ENCODE measurements at places on chromosomes 16 and 17.

- DNase-seq: no peak
These were observed 25.5 kb upstream of the MAP3K14 start for GRCh38 chr17:45342306-45342705.

DNA sequence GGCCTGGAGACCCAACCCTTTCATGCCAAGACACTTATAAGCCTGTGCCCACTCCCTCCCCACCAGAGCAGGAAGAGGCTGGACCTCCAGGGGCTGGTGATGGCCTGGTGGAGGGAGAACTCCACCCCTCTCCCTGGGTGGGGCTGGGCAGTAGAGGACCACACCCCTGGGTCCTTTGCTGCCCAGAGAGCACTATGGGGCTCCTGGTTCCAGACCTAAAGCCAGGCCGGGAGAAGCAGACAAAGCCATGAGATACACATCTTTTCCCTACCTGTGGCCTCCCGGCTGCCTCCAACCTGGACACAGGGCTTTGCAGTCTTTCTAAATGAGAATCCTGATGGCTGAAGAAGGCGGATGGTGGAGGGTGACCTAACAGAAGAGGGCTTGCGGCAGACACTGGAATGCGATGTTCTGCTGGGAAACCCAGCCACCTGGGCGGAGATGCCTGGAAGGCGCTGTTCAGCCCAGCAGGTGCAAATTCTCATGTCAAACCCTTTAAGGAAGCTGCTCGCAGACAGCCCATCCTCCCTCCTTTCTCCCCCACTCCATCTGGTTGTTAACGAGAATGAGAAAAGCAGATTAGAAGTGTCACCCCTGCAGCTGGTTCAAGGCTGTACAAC lies 43.9 kb upstream of the KIFC3 start:
- DNase-seq: no peak

- no peak for DNase-seq
These were observed 1.1 kb downstream of the CBX1 start for GRCh38 chr17:48100160-48100559.

DNA sequence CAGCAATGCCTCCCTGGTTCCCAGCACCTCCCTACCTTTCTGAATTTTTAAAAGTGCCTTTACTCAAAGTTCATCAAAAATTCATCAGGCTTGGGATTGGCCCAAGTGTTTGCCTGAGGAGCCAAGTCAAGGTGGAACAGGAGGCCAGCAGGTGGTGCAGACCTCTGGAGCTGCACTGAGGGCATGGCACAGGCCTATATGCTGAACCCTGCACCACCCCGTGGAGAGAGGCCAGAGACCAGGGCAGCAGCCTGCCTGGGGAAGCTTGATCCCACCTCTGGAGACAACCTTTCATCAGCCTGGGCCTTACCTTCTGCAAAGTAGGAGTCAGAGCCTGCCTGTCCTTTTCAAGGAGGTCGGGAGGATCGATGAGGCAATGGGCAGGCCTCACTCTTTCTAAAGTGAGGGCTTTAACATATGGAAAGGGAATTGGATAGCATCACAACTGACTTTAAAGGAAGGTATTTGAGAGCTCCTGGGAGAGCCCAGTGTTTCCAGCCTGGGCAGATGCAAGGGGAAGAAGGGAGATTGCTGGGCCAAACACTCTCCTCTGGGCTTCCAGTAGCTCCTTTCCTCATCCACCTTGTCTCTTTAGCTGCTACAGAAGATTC lies 31.8 kb upstream of the TMEM132E start:
- no peak for DNase-seq

DNA sequence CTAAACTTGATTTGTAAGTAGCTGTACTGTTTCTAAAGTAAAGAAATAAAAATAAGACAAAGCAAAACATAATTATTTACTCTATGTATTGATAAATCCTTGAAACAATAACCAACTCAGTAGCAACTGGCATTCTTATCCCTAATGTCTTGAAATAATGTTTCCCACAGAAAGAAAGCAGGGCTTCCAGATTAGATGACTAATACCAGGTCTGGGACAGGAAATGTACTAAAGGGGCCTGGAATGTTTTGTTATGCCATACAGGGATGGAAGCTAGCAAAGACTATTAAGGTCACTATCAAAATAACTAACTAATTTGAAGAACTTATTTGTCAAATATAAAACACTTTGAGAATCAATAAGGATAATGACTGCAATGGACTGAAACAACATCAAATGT lies 82.1 kb downstream of the CFDP1 start:
- DNase-seq: peak; percentile 80

- DNase-seq: no peak
These were observed 6.8 kb downstream of the CNP start for GRCh38 chr17:41973408-41973811.

- DNase-seq: no peak
These were observed 26.3 kb downstream of the WSB1 start for GRCh38 chr17:27320222-27320560.

GRCh38 chr17:1375615-1376014 lies 24.4 kb downstream of the YWHAE start:
- no peak for DNase-seq

DNA sequence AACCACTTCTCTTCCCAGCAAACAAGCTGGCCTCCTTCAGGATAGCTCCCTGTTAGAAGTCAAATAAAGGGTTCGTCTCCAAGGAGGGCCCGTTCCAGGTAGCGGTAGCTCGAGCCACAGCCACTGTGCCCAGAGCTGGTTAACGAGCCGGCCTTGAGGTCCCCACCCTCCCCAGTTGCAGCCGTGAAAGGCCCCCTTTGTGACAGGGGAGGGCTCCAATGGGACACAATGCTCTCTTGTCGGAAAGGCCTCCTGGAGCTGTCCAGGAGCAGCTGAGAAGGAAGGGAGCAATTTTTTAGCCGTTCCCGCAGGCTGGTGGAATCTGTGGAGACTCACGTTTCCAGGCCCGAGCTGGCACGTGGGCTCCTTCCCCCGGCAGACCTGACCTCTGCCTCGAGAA lies 29.9 kb upstream of the FOXF1 start:
- DNase-seq: no peak

DNA sequence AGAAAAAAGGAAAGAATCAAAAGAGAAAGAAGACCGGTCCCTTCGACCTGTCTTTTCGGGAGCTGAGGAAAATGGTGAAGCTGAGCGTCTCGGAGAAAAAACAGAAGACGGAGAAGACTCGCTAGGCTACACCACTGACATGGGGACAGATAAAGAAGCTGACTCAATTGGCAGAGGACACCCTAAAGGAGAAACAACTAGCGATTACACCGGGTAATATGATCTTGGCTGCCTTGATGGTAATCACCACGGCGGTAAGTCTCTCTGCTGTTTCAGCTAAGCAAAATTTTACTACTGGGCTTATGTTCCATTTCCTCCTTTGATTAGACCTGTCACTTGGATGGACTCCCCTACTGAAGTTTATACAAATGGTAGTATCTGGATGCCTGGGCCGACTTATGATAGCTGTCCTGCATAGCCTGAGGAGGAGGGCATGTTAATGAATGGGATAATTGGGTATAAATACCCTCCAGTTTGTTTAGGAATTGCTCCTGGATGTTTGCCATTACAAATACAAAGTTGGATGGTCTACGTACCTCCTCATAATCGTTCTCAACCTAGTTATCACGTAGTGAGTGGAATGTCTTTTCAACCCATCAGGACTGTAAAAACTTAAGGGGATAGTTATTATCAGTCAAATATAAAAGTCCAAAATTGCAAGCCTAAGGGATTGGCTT lies 24.1 kb downstream of the ALOX15B start:
- DNase-seq: no peak

DNA sequence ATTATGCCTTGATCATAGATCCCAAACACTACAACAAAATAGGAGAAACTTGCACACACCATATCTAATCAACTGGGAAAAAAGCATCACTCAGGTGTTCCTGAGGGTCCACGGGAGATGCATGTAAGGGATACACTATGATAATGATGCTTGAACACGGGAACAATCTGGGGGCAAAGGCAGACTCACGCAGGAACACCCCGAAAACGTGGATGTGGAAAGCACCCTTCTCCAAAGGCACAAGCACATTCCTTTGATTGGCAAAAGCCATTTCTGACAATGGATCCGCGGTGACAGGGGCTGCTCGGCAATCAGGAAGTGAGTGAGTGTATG lies 1.3 kb downstream of the ZNF652 start:
- DNase-seq: no peak

- no peak for DNase-seq
These were observed 19.9 kb downstream of the NCBP3 start for GRCh38 chr17:3826191-3826590.

DNA sequence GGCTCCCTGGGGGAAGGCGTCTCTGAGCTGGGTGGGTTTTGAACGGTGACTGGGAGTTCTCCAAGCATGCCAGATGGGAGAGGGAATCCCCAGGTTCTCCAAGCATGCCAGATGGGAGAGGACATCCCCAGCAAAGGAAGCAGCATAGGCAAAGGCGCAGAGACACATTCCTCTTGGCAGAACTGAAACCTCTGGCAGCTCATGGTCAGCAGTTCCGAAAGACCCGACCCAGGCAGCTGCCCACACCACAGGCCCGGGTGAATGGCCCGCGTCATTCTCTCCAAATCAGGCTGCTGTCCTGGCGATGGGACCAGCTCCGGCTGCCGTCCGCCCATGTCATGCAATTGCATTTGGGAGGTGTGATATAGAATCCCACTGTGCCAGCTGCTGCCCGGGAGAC lies 8.0 kb downstream of the ZNF469 start:
- no peak for DNase-seq

DNA sequence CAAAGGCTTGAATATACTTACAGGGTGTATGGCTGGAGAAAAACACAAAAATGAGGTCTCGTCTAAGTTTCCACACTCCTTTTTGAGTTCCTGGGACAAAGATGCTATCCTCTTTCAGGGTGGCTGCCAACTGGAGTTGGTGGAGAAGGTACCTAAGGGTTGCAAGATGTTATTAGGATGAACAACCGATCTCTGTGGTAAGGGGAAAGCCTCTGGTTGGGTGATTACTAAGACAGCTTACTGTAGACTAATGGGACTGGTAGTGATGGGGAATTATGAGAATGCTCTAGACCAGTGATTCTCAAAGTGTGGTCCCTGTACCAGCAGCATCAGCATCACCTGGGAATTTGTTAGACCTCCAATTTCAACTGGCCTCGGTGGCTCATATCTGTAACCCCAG lies 6.0 kb downstream of the ADAT1 start:
- no peak for DNase-seq

- DNase-seq: no peak
These were observed 443.4 kb upstream of the SOX9 start for GRCh38 chr17:71677439-71677838.

GRCh38 chr16:88753191-88753590 lies 31.8 kb downstream of the PIEZO1 start:
- no peak for DNase-seq

GRCh38 chr17:27609611-27610303 lies 21.2 kb upstream of the LGALS9 start:
- DNase-seq: peak; percentile 48

DNA sequence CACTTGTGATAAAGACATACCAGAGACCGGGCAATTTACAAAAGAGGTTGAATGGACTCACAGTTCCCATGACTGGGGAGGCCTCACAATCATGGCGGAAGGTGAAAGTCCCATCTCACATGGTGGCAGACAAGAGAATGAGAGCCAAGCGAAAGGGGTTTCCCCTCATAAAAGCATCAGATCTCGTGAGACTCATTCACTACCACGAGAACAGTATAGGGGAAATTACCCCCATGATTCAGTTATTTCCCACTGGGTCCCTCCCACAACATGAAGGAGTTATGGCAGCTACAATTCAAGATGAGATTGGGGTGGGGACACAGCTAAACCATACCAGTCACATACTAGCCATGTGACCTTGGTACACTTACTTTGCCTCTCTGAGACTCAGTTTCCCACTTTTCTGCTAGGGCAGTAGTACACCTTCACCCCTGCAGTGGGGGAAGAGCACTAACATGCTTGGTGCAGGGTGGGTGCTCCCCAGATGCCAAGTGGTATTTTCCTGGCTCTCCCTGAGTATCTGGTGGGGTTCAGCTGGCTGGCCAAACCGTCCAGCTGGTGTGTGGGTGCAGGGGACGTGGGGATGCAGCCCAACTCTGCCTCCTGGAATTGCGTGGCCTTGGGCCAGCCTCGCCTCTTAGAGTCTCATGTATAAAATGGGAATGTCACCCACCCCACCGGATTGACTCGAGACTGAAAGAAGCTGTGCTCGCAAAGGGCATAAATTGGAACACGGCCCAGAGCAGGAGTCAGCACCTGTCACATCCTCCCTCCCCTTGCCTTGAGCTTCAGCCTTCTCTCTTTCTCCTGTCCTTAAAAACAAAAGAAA lies 364.1 kb downstream of the CPPED1 start:
- no peak for DNase-seq

DNA sequence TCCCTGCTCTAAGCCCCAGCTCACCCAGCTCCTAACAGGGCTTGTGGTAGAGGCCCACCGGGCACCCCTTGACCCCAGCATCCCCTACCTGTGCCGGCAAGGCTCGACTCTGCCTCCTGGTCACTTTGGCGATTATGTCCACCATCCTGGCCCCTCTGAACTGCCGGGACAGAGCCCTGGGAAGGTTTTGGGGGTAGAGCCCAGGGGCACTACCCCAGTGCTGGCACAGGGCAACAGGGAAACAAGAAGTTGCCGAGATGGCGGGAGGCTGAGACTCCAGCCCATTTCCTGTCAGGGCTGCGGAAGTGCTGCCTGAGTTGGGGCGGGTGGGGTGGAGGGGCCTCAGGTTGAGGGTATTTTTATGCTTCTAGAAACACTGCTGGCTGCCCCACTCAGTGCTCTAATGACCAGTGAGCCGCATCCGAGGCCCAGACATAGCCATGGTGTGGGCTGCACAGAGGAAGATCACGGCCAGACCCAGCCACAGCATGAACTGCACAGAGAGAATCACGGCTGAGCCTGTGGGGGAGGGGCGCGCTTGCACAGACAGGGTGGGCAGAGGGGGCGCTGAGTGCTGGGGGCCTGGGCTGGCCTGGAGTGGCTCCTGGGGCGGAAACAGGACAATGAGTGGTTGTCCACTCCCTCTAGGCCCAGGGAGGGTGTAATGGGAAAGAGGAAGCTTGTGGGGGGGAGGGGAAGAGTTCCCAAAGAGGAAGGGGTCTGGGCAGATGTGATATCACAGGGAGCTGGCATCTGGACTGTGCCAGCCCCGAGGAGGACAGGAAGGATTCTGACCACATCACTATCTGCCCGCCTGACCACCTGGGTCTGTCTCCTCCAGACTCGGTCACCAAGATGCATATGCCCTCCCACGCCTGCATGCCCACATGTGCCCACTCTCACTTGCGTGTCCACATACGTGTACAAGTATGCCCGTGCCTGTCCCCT lies 22.3 kb downstream of the ARHGAP27 start:
- DNase-seq: no peak

DNA sequence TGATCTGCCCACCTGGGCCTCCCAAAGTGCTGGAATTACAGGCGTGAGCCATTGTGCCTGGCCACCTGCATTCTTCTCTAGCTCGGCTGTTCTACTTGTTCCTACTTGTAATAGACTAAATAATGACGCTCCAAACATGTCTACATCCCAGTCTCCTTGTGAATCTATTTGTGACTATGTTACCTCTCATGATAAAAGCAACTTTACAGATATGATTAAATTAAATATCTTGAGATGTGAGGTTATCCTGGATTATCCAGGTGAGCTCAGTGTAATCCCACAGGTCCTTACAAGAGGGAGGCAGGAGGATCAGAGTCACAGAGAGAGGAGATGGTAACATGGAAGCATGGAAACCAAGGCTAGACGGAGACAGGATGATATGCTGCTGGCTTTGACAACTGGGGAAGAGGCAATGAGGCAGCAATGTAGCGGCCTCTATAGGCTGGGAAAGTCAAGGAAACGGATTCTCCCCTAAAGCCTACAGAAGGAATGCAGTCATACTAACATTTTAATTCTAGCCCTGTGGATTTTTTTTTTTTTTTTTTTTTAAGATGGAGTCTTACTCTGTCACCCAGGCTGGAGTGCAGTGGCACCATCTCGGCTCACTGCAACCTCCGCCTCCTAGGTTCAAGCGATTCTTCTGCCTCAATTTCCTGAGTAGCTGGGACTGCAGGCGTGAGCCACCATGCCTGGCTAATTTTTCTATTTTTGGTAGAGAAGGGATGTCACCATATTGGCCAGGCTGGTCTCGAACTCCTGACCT lies 5.0 kb upstream of the LASP1 start:
- DNase-seq: peak; percentile 61
